ENCODE measurements at places on chromosomes 3 and 15. TPM values are rescaled to one million over a fixed set of nuclear protein-coding genes. Genes with fewer than 3 reads are reported as not detected.

The CISH gene
- 0.53 TPM for total RNA-seq

DNA sequence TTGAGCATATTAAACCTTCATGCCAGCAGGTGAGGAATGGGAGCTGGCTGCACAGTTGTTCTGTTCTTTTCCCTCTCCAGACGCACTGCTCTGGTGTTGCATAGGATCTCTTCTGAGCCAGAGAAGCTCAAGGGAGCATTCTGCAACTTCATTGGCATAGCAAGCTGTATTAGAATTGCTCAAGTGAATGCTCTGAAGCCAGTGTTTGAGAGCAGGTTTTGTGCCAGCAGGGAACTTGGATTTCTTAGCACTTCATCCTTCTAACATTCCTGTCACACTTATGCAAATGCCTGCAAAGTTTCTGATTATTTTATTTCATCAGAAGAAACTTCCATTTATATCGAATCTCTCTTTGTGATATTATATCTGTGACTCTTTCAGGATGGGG, 366.6 kb downstream of the AGBL1 start:
- no peak for DNase-seq

GRCh38 chr3:550471-550870, 353.9 kb downstream of the CHL1 start:
- DNase-seq, result no peak

The SI gene
- not detected for total RNA-seq

DNA sequence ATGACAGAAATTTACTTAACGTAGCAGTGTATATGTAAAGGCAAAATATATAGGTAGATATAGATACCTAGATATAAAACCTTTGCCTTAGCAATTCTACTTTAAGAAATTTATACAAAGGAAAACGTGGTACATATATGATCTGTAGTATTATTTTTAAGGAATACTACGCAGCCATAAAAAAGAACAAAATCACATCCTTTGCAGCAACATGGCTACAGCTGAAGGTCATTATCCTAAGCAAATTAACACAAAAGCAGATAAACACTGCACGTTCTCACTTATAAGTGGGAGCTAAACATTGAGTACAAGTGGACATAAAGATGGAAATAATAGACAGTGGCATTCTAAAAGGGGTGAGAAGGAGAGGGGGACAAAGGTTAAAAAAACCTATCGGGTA, 14.8 kb upstream of the LIPC start:
- no peak for DNase-seq

DNA sequence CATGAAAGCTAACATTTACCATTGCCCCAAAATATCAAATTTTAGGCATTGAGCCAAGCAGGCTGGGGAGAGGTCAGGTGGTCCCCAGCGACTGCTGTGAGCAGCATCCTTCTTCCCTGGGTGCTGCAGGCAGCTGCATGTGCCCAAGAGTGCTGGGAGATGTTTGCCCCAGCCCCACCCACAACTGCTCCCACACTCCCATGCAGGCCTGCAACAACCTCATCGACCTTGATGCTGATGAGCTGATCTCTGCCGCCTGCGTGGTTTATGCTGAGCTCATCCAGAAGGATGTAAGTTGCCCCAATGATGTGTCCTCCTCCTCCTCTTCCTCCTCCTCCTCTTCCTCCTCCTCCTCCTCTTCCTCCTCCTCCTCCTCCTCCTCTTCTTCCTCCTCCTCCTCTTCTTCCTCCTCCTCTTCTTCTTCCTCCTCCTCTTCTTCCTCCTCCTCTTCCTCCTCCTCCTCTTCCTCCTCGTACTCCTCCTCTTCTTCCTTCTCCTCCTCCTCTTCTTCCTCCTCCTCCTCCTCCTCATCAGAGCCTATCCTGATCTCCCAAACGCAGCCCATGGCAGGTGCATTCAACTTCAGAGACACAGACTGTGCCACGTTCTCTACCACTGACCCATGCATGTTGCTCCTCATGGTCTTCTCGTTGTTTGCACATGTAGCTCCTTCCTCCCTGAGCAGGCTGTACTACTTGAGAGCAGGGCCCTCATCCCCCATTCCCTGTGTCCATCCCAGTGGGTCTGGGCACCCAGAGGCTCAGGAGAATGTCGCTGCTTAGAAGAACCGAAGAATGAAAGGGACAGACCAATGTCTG, 15.1 kb downstream of the TBC1D21 start:
- no peak for DNase-seq

DNA sequence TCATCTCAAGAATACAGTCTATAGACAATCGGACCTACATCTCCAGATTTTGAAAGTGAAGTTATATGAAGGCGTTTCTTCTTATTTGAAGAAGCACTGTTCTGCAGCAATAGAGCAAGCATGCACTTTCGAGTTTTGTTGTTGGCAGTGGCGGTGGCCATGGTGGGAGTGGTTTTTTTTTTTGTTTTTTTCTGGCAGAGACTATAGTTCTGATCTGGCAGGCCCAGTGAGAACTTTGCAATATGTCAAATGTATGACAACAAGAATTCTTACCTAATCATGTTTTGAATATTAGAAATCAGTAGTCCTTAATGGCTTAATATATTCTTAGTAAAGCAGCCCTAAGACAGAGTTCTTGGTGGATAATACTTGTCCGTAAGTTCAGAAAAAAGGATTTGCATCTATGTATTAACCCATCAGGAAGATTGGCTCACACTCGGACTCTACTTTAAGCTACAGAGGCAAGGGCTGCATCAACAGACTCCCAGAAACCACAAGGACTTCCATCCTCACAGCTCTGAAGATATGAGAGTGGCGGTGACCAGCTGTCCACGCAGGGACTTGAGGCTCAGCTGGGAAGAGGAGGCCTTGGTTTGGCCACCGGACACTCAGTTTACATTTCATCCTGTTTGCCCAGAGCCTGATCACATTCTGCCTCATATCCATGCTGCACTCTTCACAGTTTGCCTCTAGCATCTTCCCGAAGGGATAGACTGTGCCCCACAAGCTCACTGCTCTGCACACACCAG, 124.1 kb upstream of the THBS1 start:
- DNase-seq, result no peak

DNA sequence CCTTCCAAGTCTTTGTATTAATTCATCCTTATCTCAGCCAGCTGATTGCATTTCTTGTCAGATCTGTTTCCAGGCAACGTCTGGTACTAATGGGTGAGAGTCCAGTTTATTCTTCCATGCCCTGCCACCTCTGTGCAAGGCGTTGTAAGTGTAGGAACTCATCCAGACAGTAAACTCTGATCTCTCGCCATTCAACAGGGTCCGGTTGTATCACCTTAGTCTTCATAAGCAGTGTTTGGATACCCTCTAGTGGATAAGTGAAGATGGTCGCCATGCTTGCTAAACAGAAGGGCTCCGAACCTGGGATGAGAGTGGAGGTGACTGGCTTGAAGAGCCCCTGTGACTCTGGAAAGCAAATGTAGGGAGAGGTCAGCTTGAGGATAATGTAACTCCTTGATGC, 51.6 kb upstream of the CMTM7 start:
- peak; percentile 49 for DNase-seq

GRCh38 chr3:192915304-192915703, 2.4 kb downstream of the MB21D2 start:
- DNase-seq, result peak; percentile 50

- no peak for DNase-seq
These were observed 94.7 kb downstream of the SSR3 start for GRCh38 chr3:156460206-156460611.

DNA sequence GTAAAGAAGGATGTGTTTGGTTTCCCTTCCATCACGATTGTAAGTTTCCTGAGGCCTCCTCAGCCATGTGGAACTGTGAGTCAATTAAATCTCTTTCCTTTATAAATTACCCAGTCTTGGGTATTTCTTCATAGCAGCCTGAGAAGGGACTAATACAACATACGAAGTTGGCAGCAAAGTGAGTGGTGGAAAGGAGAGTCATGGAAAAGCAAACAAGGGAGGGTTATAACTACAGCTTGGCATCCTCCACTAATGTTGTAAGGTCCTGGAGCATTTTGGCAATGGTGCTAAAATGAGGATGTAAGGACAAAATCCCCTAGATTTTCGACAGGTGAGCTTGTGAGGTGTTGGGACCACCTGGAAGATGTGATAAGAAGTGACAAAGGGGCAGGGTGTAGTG, 5.8 kb upstream of the TMEM41A start:
- no peak for DNase-seq

DNA sequence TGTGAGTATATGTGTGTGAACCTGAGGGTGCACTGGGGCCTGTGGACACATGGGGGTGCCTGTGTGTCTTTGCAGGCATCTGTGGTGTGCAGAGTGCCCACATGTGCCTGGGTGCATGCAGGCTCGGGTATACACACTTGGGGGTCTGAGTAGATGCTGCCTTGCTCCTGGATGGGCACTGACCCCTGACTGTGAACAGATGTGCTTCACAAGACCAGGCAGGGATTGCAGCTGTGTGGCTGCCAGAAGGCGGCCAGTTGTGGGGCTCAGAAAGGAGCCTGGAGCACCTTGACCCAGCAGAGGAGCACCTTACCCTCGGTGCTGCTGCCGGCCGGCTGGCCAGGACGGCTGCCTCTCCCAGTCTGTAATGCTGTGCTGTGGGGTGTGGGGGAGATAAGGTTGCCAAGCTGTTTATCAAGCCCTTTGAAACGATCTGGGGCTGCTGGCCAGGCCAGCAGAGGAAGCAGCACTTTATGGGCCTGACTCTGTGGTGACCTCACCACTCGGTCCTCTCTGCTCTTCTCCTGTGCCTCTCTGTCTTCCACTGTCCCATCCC, 55.5 kb upstream of the MRPS22 start:
- peak; percentile 46 for DNase-seq

GRCh38 chr3:81753416-81754027, 7.9 kb downstream of the GBE1 start:
- no peak for DNase-seq

- no peak for DNase-seq
These were observed 46.9 kb downstream of the GADL1 start for GRCh38 chr3:30847592-30847991.

DNA sequence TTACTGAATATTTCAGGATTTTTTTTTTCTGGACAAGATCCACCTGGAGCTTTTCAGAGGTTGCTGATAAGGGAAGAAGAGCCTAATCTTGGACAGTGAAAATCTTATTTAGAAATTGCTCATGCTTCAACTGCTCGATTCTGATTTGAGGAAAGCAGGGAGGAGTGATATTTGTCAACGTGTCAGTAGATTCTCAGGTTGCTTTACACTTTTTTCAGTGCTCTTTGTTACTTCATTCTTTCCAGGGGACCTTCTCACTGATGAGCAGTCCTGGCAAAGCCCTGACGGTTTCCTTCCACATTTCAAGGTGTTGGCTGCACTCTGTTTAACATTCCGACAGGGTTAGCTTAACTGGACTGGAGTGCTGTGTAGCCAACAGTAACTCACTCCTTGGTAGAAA, 24.1 kb upstream of the RARB start:
- no peak for DNase-seq

DNA sequence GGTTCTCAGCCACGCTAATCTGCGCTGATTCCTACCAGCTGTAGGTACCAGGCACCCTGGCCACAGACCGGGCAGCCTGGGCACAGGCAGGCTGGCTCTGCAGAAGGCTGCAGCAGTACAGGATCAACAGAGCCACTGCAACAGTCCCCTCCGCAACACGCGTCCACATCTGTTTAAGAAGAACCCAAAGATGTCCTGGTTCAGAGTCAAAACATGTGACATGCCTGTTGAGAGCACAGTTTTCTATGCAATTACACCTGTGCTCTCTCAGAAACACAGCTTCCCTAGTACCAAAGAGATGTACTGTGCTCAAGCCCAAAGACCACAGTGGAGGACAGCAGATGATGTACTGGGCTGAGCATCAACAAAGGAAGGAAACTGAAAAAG, 18.8 kb downstream of the LRIG1 start:
- no peak for DNase-seq

- DNase-seq, result no peak
These were observed 17.6 kb downstream of the KIF9 start for GRCh38 chr3:47265008-47265407.

- DNase-seq, result no peak
These were observed 68.9 kb upstream of the TLE3 start for GRCh38 chr15:70166506-70167087.

GRCh38 chr3:11465744-11466616, 177.7 kb downstream of the VGLL4 start:
- no peak for DNase-seq

The FSIP1 gene
- total RNA-seq, result 0.43 TPM

The KIF15 gene
- total RNA-seq, result 15.6 TPM

- DNase-seq, result no peak
These were observed 1.2 kb downstream of the SLC12A6 start for GRCh38 chr15:34336231-34336990.

DNA sequence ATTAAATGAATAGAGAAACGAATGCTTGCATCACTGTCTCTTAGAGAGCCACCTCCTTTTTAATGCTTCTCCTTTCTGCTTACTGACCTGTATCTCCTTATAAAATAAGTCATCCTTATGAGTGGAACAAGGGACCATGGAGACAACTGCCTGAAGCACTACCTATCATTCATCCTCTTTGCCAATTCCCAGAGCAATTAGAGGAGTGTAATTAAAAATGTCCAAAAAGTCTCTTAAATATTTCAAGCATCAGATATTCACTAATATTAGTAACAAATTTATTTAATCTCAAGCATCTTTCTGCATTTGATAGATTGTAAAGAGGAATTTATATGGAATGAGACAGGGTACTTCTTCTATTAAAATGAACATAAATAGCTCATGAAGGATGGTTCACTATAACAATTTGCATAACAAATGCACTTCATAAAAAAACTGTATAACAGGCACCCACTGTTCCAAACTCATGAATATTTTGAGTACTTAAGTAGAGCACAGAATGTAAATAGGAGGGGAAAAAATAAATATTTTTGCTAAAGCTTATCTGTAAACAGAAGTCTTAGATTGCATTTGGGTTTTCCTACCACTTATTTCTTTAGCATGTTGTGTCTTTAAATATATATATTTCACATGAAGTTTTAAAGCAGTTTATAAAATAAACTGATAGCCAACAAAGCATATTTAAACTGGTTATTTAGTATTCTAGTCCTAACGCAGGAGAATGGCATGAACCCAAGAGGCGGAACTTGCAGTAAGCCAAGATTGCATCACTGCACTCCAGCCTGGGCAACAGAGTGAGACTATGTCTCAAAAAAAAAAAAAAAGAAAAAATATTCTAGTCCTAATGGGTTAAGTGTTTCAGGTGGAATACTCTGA, 269.3 kb downstream of the TBL1XR1 start:
- no peak for DNase-seq

DNA sequence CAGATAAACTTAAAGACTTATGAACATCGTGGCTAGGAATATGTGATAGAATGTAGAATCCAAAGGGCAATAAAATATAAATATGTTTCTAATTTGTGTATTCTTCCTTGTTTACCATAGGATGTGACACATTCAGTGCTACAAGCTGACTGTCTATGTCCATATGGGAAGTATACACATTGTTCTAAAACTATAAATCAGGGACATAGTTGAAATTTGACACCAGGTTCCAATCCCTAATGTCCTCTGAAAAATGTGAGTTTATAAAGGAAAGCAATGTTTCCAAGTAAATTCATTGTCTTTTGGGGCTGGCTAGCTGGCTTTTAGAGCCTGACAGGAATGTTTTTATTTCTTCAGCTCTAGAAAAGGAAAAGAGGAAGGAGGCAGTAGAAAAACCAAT, 273.6 kb downstream of the CNTN4 start:
- no peak for DNase-seq

GRCh38 chr3:19334120-19334519, 185.8 kb downstream of the KCNH8 start:
- DNase-seq, result no peak

GRCh38 chr3:21356402-21356801, 394.6 kb downstream of the ZNF385D start:
- DNase-seq, result peak; percentile 69

- DNase-seq, result no peak
These were observed 6.1 kb upstream of the USP8 start for GRCh38 chr15:50418041-50418583.

The GOLIM4 gene
- 65.0 TPM for total RNA-seq

The TBC1D21 gene
- not detected for total RNA-seq

The KCNMB3 gene
- 0.23 TPM for total RNA-seq

- DNase-seq, result no peak
These were observed 254.5 kb upstream of the RORA start for GRCh38 chr15:61483599-61483998.
